Activated CD4-positive, alpha-beta T cell treated with anti-CD3 and anti-CD28 coated beads, Interleukin-2, amount 50 U/mL, for 16 hours (primary cell): ENCODE measurements at places on chromosomes 7 and 10.

DNA sequence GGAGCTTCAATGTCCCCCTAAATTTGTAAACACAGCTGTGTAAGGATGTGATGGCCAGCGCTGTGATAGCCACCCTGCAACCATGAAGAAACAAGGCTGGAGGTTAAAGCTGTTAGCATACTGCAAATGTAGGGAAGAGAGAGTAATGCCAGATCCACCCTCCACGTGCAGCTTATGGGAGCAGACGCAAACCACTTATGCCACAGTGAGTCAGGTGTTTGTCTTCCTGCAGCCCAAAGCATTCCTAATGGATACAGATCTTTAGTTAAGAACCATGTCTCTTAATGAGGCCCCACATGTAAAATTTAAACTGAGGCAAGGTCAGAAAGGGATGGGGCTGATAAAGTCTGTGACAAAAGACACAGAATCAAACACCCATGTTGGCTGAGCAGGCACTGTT, 13.6 kb upstream of the MYL7 start:
- DNase-seq: no peak

GRCh38 chr7:44223362-44224079, 22.7 kb downstream of the YKT6 start:
- DNase-seq: no peak

- DNase-seq: no peak
Observed at GRCh38 chr7:10299384-10299783, 674.3 kb upstream of the PHF14 start.

DNA sequence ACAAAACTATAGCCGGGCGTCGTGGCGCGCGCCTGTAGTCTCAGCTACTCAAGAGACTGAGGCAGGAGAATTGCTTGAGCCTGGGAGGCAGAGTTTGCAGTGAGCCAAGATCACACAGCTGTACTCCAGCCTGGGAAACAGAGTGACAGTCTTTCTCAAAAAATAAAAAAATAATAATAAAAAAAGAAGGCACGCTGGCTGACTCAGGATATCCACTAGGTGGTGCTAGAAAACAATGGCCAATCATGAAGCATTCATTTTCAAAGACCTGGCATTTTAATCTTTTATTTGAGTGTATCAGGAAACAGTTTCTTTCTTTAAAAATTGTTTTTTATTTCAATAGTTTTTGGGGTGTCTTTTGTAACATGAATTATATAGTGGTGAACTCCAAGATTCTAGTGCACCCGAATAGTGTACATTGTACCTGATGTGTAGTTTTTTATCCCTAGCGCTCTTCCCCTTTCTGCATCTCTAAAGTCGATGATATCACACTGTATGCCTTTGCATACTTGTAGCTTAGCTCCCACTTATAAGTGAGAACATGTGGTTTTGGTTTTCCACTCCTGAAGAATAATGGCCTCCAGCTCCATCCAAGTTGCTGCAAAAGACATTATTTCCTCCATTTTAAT, 88.6 kb downstream of the LYZL1 start:
- peak; percentile 28 for DNase-seq

DNA sequence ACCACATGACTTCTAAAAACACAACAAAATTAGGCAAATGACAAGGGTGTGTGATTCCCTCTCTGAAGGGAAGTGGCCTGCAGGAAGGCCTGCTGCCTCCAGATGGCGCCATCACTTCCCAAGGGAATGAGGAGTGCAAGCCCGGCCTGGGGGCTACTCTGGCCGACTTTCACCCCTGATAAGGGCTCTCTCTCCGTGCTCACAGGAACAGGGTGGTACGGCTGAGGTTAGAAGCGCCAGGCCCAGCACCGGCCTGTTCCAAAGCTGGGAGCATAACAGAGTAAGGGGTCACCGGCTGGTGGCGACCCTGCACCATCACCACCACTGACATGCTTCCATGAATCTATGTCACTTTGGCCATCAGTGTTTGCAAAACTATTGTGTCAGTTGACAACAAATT, 13.1 kb downstream of the RBP3 start:
- peak; percentile 22 for DNase-seq

DNA sequence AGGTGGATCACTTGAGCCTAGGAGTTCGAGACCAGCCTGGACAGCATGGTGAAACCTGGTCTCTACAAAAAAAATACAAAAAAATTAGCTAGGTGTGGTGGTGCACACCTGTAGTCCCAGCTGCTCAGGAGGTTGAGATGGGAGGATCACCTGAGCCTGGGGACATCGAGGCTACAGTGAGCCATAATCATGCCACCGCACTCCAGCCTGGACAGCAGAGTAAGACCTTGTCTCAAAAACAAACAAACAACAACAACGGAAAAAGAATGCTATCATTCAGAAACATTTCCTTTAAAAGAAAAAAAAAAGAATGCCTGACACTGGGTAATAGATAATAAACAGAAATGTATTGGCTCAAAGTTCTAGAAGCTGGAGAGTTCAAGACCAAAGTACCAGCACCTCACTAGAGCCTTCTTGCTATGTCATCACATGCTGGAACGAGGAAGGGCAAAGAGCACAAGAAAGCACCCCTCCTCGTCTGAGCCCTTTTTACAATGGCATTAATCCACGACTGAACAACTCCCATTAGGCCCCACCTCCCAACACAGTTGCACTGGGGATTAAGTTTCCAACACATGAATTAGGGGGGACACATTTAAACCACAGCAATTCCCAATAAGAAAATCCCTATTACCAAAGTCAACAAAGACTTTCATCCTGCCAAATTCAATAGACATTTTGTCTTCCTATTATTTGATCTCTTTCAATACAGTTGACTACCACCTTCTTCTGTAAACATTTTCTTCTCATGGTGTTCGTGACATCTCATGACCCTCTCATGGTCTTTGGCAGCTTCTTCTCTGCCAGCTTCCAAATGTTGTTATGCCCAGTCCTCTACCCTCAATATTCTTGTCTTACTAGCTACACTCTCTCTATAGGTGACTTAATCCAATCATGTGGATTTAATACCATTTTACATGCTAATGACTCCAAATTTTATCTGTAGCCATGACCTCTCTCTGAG, 20.0 kb downstream of the AKR1D1 start:
- DNase-seq: no peak

DNA sequence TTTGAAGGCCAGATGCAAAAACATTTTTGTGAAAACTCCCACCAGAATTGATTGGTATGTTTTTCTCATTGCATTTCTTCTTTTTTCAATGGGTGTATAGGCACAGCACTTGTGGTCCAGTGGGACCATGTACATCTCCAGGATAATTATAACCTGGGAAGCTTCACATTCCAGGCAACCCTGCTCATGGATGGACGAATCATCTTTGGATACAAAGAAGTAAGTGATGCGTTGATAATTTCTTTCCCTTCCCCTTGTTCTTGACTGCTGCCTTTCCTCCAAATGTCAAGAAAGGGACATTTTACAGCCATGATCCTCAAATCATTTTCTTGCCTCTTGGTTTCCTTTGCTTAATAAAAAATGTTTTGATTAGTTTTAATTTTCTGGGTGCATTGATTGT, 331.5 kb downstream of the PLXDC2 start:
- no peak for DNase-seq

GRCh38 chr7:135942614-135943013, 34.5 kb downstream of the MTPN start:
- DNase-seq: no peak

- peak; percentile 73 for DNase-seq
Observed at GRCh38 chr10:24209946-24210491, 1.1 kb downstream of the KIAA1217 start.

GRCh38 chr10:67663449-67664087, 32.4 kb downstream of the CTNNA3 start:
- DNase-seq: no peak

- DNase-seq: no peak
Observed at GRCh38 chr7:42227936-42228591, 8.9 kb downstream of the GLI3 start.

DNA sequence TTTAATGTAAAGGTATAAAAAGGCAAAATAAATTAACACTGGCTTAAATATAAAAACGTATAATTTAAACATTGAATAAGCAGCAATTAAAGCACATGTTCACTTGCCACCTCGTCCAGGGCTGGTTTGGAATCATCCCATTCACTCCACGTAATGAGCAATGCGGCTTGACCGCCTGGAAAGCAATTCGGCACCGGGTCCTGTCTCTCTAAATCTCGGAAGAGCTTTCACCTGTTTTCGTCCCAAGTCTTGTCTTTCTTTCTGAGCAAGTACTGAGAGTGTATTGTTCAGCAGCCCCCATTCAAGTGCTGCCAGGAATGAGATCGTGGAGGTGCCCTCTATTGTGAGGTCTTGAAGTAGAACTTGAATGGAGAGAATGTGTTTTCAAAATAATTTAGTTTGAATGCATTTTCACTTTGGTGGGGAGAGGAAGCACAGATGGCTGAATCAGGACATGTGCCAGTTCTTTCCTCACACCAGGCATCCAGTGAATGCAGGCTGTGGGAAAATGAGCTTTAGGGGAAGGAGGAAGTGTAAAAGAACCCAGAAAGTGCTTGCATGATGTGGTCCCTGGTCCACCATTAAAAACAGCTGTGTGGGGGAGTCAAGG, 515.2 kb downstream of the REEP3 start:
- DNase-seq: no peak

- no peak for DNase-seq
Observed at GRCh38 chr10:24962995-24963394, 10.6 kb upstream of the PRTFDC1 start.

GRCh38 chr10:110059925-110060324, 52.1 kb downstream of the ADD3 start:
- DNase-seq: no peak

DNA sequence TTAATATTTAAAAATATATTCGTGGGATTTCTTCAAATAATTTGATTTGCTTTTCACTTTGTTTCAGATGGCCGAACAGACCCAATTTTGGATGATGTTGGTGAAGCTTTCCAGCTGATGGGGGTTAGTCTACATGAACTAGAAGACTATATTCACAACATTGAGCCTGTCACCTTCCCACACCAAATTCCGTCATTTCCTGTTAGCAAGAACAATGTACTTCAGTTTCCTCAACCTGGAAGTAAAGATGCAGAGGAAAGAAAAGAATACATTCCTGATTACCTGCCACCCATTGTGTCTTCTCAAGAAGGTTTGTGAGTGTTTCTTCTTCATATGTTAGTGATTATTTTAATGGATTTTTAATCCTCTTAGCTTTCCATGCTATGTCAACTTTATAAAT, 5.9 kb downstream of the TAF3 start:
- DNase-seq: no peak

DNA sequence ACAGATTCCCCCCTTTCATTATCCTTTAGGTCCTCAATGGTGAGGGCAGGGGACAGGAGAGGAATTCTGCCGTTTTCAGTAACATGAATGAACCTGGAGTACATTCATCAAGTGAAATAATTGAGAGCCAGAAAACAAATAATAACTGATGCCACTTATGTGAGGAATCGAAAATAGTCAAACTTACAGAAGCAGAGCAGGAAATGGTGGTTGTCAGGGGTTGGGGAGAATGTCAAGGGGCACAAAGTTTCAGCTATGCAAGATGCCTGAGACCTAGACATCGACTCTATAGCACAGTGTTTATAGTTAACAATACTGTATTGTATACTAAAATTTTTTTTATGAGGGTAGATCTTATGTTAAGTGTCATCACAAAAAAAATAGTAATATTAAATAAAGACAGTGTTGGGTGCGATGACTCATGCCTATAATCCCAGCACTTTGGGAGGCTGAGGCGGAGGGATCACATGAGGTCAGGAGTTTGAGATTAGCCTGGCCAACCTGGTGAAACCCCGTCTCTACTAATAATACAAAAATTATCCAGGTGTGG, 1219.8 kb downstream of the GATA3 start:
- DNase-seq: no peak

DNA sequence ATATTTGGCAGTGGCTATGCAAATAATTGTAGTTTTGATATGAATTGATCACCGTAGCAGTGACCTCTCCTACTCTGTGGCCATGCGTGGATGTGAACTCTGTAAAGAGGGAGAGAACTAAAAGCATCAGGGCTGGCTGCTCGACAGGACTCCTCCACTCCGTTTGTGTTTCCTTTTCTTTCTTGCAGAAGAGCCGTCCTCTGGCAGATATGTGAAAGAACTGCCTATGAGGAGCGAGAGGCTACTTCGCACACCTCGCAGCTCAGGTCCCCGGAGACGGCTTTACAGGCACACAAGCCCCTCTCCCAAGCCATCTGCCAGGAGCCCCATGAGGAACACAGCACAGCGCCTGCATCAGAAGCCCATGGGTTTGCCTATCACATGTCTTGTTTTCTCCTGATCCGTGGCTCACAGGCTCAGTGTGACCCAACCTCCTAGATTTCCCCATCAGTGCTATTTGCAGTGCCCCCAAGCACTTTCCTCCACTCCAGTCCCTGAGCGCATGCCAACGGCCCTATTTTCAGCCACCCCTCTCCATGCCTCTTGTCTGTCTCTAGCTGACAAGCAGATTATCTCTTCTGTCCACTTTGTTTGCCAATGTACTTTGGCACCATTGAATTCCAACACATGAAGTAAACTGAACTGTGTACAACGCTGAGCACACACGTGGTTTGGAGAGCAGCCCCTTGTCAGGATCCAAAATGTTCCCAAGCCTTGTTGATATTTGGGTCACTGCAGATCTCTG, 164.3 kb upstream of the AKR1E2 start:
- no peak for DNase-seq

DNA sequence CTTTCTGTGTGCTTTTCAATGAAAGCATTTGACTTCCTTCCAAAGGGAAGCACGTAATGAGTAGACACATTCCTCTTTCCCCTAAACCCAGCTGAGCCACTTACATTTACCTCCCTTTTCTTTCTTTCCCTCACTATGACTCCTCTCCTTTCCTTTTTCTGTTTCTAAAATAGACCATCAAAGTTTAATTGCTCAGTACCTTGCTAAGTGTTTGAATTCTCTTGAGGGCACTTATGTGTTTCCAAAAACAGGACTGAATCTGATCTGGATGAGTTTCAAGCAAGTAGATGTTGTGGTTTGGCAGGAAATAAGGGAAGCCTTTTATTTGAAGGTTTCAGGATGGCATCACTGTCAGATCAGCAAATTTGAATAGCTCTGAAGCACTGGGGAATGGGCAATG, 396.2 kb downstream of the REEP3 start:
- DNase-seq: no peak

DNA sequence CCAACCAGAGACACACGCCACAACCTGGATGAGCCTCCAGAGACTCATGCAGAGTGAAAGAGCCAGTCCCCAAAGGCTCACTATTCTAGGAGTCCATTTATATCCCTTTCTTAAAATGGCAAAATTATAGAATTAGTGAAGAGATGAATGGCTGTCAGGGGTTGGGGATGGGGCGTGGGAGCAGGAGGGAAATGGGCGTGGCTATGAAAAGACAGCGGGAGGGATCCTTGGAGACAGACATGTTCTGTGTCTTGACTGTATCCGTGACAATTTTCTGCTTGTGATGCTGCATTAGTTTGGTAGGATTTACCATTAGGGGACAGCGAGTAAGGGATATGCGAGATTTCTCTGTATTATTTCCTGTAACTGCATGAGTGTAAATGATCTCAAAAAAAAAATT, 33.0 kb downstream of the FAM53B start:
- DNase-seq: no peak
